Transverse colon (tissue), 4 donors: ENCODE measurements at places on chromosomes 1 and 21. TPM values are rescaled to one million over a fixed set of nuclear protein-coding genes. Genes with fewer than 3 reads are reported as not detected.

Gene OR2M3
- total RNA-seq, result not detected

Gene SLC45A1
- 2.5 TPM for total RNA-seq

Gene SYCP1
- total RNA-seq, result not detected

Gene TAL1
- total RNA-seq, result 7.9 TPM

Gene CHI3L2
- 2.7 TPM for total RNA-seq

Gene ARHGAP30
- total RNA-seq, result 0.60 TPM
